Endothelial cell (in vitro differentiated cells): ENCODE measurements at places on chromosomes 5 and 9. TPM values are rescaled to one million over a fixed set of nuclear protein-coding genes. Genes with fewer than 3 reads are reported as not detected.

DNA sequence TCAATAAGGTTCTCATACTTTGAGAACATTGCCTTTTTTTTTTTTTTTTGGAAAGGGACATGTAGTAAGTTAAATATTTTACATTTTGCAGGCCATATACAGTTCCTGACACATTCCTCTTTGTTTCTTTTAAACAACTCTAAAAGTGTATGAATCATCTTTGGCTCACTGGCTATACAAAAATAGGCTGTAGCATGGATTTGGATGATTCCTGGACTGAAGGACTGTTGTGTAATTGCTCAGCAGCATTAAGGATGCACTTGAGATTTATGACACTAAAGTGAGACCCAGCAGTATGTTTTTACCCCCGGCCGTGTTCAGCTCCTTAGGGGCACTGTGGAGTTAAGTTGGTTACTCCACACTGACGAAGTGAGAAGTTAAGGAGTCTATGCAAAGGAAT, 41.3 kb downstream of the VPS13A start:
- DNase-seq, result no peak

DNA sequence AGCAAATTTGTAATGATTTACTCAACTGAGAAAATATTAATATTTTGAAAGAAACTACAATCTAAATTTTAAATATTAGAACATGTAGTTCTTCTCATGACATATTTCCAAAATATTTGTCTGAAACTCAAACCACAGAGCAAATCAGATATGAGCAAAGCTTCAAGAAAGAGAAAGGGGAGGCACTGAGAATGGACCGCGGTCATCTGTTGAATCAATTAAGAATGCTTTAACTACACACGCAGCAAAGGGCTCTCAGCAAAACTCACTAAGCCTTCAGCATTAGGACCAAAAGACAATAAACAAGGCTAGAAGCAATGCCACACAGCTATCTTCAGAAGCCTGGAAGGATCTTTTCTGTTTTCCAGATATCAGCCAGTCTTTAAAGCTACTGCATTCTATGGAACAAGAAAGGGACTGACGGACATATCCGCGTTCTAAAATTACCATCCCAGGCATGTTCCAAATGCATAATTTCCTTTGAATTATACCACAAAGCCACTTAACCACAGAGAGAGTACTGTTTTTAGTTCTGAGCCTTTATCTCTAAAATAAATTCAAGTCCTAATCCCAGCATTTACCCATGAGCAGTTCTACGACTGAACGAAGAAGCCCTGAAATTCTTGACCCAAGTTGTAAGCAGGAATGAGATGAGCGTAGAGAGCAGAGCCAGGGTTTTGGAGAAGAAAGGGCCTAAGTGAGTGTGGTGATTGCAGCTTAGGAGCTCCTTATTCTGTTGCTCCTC, 513.5 kb downstream of the AGTPBP1 start:
- DNase-seq, result no peak

GADD45G gene
- total RNA-seq, result 6.2 TPM

- no peak for DNase-seq
Observed at GRCh38 chr5:136754216-136754615, 388.9 kb upstream of the TRPC7 start.

DNA sequence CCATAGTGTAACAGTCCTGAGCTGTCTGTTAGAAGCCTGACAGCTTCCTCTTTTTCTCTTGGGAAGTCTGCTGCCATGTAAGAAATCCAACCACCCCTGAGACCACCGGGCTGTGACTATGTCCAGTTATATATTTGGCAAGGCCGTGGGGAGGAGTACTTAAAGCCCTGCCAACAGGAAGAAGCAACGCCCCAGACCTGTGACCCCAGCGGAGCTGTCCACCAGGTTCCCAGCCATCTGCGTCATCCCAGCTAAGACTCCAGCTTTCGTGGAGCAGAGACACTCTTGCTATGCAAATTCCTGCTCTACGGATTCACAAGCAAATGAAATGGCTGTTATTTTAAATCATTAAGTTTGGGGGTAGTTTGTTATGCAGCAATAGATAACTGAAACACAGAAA, 417.3 kb downstream of the TLE4 start:
- no peak for DNase-seq

GRCh38 chr9:13436591-13436990, 157.1 kb upstream of the MPDZ start:
- DNase-seq, result no peak

- DNase-seq, result no peak
Observed at GRCh38 chr9:127507751-127508648, 56.7 kb downstream of the LRSAM1 start.

DNA sequence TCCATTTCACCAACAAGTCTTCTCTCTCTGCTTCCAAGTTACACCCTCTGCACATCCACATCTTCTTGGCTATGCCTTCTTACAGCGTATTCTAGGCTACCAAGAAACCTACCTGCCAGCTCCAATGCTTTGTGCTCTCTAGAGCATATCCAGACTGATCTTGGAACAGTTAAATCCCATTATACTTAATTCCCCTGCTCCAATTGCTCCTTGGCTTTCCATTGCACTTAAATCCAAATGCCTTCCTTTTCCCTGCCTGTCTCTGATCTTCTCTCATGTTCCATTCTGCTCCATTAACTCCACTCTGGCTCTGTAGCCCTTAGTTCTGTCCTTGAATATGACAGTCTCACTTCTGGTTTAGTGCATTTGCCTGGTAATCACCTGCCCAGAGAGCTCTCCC, 322.4 kb downstream of the LRRC70 start:
- DNase-seq, result no peak

GRCh38 chr5:125257057-125257972, 510.9 kb upstream of the ZNF608 start:
- DNase-seq, result no peak

PCDHB2 gene
- 44.9 TPM for total RNA-seq

DNA sequence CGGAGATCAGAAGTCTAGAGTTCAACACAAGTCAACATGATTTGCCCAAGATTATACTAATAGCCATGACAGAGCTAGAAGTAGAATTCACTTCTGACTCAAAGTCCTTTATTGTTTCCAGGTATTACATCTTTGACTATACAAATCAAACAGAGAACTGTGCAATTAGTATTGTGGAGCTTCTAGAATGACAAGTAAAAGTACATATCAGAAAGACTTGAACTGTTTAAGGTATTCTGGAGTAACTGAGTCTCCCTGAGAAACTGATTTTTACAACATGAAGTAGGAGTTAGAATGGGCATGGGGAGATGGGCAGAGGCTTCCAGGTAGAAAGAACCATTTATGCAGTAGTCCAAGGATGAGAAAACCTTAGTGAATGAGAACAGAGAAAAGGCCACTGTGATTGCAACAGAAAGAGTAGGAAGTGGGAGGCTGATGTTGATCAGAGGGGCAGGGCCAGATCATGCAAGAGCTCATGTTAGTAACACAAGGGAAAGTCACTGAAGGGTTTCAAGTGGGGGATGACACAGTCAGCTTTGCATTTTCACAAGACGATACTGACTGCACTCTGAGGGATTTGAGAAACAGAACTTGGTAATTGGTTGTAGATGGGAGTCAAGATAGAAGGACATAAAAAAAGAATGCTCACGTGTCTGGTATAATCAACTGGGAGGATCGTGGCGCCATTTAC, 280.7 kb downstream of the RFX3 start:
- DNase-seq, result no peak

NCS1 gene
- 20.1 TPM for total RNA-seq

IL7R gene
- 0.54 TPM for total RNA-seq

LCN10 gene
- total RNA-seq, result not detected

- DNase-seq, result no peak
Observed at GRCh38 chr9:2741441-2742158, 24.3 kb downstream of the KCNV2 start.

GRCh38 chr9:136784249-136784996, 6.7 kb upstream of the TMEM141 start:
- no peak for DNase-seq

KLHL3 gene
- total RNA-seq, result 200 TPM

GRCh38 chr9:35646153-35646532, 4.6 kb downstream of the SIT1 start:
- peak; percentile 44 for DNase-seq

GRCh38 chr5:99460701-99461100, 531.9 kb upstream of the CHD1 start:
- no peak for DNase-seq

ROR2 gene
- 3.5 TPM for total RNA-seq

- DNase-seq, result no peak
Observed at GRCh38 chr5:6715758-6716628, 2.8 kb downstream of the TENT4A start.

DNA sequence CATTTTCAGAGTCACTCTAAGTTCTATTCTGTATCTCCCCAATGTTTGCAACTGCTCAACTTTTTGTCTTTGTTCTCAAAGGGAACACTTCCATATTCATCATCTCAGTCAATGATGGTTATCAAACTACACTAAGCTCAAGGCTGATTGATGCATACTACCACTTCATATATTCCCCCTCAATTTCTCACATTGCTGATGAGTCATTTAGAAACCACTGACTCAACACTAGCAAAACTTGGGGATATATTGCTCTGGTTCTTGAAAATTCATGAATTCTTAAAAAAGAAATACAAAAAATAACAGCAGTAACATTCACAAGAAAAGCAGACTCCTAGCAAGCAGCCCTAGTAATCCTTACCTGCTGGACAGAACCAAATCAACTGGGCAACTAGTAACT, 52.2 kb downstream of the ABHD17B start:
- DNase-seq, result no peak

DNA sequence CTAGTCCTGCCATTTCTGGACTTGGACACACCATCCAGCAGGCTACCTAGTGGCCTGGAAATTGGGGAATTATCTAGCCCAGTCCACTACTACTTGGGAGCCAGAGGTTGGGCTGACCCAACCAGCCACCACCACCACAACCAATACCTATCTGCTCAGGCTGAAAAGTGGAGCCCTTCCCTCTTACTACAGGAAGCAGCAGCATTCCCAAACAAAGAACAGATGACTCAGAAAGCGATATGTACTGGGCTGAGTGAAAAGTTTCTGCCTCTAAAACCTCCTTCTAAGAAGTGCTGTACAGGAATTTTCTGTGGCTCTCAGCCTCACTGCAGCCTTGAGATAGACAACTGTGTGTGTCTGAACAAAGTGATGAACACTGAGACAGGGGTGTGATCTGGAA, 279.4 kb downstream of the CDH10 start:
- DNase-seq, result no peak

DNA sequence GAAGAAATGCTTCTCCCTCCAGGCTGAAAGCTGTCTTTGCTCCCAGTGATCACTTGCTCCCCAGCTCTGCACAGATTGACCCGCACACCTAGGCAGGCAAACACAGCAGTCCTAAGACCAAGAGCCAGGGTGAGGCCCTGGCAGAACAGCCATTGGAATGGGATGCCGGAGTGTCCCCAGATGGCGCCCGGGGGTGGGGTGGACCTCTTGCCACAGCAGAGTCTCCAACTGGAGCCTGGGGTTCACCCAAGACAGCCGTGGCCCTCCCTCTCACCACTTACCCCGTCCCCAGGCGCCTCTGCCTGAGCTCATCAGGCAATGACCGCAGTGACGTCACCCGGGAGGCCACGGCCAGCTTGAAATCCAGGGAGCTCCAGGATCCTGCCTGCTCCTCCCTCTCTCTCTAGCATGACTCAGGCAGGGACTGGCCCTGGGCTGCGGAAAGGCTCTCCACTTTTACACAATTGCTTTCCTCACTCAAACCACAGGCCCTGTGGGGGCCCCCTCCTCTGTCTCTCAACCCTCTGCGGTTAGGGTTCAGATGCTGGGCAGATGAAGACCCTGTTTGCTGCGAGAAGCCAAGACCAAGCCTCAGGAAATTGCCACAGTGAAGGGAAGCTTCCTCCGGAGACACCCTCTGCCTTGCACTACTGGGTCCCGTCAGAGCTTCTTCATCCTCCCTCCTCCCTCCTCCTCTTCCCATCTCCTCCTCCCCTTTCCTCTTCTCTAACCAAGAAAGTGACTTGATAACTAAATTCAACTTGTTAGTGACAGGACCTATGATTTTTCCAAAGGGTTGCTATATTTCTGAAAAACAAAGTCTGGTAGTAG, 24.3 kb upstream of the PTGES start:
- no peak for DNase-seq

- no peak for DNase-seq
Observed at GRCh38 chr5:99900302-99900852, 634.8 kb upstream of the FAM174A start.

DNA sequence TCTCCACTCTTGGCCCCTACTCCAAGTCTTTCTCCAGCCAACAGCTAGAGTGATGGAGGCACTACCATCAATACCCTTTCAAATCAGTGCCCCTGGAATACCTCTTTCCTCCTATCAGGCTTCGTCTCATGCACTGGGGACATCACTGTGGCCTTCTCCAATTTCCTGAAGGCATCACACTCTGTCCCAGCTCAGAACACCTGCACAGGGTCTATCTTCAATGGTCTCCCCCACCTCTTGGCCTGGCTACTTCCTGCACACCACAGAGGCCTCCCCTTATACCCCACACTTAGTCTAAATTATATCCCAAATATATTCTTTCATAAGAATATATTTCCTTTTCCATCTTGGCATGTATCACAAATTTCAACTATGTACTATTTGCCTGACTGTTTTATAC, 34.5 kb downstream of the ECPAS start:
- DNase-seq, result no peak

GRCh38 chr5:156634301-156634700, 215.8 kb upstream of the PPP1R2B start:
- no peak for DNase-seq

DNA sequence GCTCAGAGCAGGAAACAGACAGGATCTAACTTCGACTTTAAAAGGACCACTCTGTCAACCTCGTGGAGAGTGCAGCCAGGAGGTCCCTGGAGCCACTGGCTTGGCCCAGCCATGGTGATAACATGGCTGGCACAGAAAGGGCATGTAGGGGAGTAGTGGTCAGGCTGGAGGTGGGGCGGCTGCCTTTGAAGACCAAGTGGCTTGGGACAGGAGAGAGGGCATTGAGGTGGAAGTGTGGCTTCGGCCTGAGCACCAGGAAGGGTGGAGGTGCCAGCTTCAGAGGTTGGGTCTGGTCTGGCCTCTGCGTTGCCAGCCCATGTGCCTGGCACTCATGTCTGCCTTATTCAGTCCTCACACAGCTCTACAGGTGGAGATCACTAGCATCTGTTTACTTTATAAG, 270.0 kb downstream of the NSG2 start:
- DNase-seq, result no peak

DNA sequence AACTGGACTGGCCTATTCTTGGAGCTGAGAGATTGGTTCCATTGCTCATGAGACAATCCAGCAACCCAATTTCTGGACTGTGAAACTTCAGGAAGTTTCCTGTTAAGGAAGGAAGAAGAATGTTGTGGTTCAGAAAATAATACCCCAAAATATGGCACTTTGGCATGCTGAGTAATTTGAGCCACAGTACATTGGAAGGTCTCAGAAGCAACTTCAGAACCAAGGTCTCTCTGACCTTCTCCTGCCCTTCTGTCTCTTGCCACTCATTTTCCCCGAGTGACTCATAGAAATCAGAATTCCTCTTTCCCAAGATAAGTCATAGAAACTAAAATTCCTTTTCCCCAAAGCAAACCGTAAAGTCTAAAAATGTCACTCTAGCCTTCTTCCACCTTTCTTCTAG, 1366.1 kb downstream of the PTPRD start:
- no peak for DNase-seq
